ENCODE measurements at places on chromosomes 13 and 19.

DNA sequence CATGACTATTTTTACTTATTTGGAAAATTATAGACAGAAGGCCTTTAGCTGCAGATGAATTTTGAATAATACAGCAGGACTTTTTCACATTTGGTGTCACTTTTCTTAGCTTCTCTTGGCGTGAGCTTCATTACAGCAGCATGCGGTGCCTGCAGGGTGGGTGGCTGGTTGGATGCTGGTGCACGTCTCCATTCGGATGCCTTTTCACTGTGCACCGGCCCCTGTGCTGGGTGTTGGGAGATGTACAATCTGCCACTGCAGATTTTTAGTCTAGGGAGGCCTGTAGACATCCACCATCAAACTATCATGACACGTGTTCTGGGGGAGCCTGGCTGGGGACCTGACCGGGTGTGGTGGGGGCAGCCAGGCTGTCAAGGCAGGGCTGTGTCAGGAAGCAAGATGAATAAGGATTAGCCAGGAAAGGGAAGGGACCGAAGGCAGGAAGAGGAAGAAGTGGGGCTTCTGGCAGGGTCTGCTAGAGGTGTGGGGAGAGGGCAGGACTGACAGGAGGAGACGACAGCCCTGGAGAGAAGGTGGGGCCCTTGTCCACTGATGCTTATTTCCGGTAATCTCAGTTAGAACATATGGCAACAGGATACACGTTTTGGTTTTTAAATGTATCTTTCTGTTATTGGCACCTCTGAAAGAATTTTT, 88.8 kb downstream of the ARHGEF7 start:
- no peak for DNase-seq

GRCh38 chr13:32660227-32660626, 74.0 kb downstream of the PDS5B start:
- DNase-seq: no peak

GRCh38 chr13:114152831-114153371, 20.5 kb upstream of the RASA3 start:
- DNase-seq: no peak

- DNase-seq: no peak
Measured at GRCh38 chr19:2500156-2500555, 24.2 kb downstream of the GADD45B start.

- DNase-seq: no peak
Measured at GRCh38 chr19:5948752-5949564, 29.0 kb downstream of the RANBP3 start.

- DNase-seq: no peak
Measured at GRCh38 chr13:106479929-106480328, 55.5 kb downstream of the EFNB2 start.

DNA sequence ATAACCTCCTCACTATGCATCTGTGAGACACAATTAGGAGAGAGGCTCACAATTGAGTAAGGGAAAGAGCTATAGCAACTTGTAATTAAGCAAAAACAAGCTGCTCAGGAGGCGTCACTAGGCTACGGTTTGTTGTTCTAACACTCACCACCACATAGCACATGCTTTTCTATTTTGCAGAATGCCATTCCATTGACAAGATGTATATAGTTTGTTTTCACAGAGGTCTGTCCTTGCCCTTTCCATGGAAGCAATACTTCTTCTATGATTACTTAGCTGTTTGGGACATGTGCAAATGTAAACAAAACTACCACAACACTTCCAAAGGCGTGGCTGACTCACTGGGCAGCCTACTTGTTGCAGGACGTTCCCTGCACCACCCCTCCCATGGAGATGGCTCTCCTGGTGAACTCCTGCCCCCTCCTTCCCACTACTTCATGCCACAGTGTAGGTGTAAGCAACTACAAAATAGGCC, 33.9 kb upstream of the FAM216B start:
- DNase-seq: peak; percentile 70

- no peak for DNase-seq
Measured at GRCh38 chr13:92459306-92459705, 767.3 kb upstream of the GPC6 start.

GRCh38 chr19:44857837-44858236, 11.7 kb downstream of the NECTIN2 start:
- DNase-seq: no peak

DNA sequence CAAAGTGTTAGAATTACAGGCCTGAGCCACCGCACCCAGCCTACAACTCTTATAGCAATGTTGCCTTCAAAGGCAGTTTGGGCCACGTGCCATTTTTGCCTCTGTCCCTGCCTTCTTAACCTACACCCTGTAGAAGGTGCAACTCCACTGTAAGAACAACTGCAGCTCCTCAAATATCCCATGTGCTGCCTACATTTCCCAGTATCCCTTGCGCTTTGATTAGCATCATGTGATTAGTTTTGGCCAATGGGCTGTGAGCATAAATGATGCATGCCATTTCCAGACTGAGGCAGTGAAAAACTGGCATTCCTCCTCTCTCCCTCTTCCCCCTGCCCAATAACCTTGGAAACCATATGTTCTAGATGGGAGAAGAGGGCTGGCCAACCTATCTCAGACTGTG, 75.2 kb upstream of the MRI1 start:
- no peak for DNase-seq

GRCh38 chr19:5045956-5046338, 77.0 kb downstream of the KDM4B start:
- no peak for DNase-seq

DNA sequence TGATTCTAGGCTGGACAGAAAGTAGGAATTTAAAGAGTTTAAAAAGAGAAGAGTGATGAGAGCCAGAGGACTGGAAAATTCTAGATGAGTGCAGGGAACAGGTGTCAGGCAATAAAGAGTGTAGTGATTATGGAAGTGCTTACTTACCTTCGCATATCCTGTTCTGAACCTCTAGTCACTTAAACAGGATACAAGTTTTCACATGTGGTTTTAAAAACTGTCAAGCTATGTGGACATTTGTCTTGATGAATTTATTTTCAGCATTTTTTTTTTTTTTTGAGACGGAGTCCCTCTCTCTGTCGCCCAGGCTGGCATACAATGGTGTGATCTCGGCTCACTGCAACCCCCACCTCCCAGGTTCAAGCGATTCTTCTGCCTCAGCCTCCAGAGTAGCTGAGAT, 34.3 kb upstream of the IL17D start:
- DNase-seq: no peak

- DNase-seq: no peak
Measured at GRCh38 chr13:29159871-29160270, 339.7 kb downstream of the MTUS2 start.

GRCh38 chr19:15101479-15102082, 5.6 kb upstream of the SYDE1 start:
- DNase-seq: no peak

DNA sequence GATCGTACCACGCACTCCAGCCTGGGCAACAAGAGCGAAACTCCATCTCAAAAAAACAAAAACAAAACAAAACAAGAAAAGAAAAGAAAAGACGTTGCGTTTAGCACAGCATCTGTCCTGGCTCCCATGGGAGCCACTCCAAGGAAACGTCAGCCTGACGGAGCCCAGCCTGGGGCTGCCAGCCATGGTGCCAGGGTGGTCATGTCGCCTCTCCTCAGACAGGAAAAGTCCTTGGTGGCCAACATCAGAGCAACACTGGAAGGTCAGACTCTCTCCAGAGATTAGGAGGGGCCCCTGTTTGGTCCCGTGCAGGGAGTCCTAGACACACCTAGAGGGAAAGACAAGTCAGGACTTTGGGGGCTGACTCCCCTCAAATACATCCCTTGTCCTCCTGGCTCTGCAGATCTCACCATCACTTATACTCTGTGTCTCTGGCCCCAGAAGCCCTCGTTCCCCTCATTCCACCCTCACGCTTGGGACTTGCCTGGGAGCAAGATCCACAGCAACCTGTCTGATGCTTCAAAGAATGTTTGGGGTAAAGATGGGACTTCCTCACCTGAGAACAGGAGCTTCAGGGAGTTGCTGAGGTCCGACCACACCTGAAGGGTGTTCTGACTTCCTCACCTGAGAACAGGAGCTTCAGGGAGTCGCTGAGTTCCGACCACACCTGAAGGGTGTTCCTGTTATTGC, 9.3 kb downstream of the LILRA4 start:
- no peak for DNase-seq

GRCh38 chr13:113052971-113053370, 52.6 kb upstream of the F7 start:
- no peak for DNase-seq

- no peak for DNase-seq
Measured at GRCh38 chr19:41606215-41606837, 20.5 kb downstream of the CEACAM4 start.

DNA sequence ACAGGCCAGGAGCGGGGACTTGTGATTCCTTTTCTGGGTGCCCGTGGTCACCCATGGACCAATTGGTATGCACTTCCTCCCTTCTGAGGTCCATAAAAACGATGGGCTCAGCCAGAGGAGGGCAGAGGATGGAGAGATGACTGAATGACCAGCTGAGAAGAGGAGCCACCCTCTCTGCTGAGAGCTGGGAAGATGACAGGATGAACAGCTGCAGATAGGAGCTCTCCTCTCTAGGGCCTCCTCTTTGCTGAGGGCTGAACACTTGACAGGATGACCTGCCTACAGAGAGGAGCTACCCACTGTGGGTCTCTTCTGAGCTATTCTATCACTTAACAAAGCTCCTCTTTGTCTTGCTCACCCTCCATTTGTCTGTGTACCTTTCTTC, 4.1 kb downstream of the IGFL4 start:
- DNase-seq: no peak

DNA sequence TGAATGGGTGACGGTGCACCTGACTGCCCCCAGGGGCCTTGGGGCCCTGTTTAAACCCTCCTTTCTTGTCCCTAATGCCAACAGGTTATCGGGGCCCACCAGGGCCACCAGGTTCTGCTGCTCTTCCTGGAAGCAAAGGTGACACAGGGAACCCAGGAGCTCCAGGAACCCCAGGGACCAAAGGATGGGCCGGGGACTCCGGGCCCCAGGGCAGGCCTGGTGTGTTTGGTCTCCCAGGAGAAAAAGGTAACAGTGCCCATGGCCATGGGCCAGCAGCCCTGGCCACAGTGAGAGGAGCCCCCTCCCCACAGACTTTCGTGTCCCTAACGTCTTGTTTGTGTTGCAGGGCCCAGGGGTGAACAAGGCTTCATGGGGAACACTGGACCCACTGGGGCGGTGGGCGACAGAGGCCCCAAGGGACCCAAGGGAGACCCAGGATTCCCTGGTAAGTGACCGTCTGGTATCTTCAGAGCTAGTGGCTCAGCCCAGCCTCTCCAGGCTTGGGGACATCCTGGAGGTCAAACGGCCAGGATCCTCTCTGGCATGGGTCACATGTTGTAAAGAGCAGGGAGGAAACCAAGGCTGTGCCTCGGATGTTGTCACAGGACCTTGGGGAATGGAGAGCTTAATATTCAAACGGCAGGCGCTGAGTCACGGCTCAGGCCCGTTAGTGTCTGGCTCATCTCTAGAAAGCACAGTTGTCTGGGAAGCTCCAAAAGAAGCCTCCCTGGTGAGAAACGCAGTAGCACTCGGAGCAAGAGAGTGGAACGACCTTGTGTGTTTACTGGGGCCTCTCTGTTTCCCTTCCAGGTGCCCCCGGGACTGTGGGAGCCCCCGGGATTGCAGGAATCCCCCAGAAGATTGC, 58.3 kb downstream of the RAB20 start:
- DNase-seq: no peak

GRCh38 chr13:80571346-80572307, 230.7 kb upstream of the SPRY2 start:
- no peak for DNase-seq

- DNase-seq: no peak
Measured at GRCh38 chr19:40139533-40140287, 49.0 kb upstream of the ZNF780A start.

DNA sequence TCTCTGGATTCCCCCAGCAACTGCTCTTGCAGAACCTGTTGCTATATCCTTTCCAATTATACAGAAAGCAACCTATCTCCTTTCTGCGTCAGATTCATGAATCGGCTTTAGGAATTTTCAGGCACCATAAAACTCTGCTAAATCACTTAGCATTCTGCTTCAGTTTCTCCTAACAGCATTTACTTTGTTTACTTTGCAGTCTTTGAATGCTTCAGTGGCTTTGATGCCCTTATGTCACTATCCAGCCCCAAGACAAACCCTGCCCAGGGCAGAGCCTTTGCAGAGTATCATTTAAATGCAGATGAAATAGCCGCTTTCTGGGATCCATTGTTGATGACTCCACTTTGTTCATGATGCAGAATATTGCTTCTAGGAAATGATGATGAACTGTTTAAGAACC, 43.1 kb downstream of the SLITRK1 start:
- no peak for DNase-seq

DNA sequence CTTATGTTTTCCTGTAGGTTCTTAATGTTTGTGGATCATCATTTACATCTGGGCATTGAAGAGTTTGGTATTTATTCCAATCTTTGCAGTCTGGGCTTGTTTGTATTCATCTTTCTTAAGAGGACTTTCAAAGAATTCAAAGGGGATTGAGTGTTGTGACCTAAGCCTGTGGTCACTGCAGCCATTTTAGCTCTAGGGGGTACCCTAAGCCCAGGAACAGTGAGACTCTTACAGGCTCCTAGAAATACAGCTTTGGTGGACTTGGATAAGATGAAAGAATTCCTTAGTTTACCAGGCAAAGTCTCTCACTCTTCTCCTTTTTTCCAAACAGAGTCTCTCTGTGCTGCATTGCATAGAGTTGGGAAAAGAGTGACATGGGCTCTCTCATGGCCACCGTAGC, 2539.0 kb upstream of the PCDH20 start:
- DNase-seq: no peak

GRCh38 chr13:36848199-36848982, 29.4 kb downstream of the RFXAP start:
- DNase-seq: no peak

GRCh38 chr13:22103046-22104027, 432.5 kb downstream of the FGF9 start:
- peak; percentile 83 for DNase-seq

DNA sequence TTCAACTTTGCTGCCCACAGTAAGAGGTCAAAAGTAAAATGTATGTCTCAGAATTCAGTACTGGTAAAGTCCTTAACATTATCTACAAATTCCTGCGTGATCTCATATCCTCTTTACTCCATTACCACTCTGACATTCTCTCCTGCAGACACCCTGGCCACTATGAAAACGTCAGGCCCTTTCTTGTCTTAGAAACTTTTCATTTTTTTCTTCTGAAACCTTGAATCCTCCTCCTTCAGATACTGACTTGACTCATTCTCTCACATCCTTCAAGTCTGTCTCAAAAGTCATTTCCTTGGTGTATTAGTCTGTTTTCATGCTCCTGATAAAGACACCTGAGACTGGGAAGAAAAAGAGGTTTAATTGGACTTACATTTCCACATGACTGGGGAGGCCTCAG, 262.3 kb downstream of the POU4F1 start:
- DNase-seq: peak; percentile 89

GRCh38 chr19:54462047-54462654, 1.4 kb downstream of the LENG9 start:
- DNase-seq: no peak

GRCh38 chr13:63942372-63942771, 2526.7 kb upstream of the PCDH20 start:
- no peak for DNase-seq

DNA sequence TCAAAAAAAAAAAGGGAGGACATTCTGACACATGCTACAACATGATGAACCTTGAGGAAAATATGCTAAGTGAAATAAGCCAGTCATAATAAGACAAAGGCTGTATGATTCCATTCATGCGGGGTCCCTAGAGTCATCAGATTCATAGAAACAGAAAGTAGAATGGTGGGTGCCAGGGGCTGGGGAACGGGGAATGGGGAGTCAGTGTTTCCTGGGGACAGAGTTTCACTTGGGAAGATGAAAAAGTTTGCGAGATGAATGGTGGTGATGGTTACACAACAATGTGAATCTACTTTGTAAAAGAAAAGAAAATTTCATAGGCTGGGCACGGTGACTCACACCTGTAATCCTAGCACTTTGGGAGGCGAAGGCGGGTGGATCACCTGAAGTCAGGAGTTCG, 6.1 kb upstream of the CLEC4G start:
- no peak for DNase-seq

Measured in NCI-H226 (cell line).